Globus pallidus (tissue), 1 donor: ENCODE measurements at places on chromosomes 2 and 18.

DNA sequence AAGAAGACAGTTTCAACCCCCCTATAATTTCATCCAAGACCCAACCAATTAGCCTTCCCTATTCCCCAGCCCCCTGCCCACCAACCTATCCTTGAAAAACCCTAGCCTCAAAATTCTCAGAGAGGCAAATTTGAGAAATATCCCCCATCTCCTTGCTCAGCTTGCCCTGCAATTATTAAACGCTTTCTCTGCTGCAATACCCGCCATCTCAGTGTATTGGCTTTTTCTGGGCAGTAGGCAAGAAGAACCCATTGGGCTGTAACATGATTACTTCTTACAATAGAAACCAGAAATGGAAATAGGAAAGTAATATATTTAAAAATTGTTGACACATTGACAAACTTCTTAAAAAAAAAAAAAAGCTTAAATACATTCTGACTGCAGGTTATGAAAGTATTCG is 140.6 kb upstream of the CCDC150 start:
- no peak for DNase-seq

GRCh38 chr2:156704617-156705016 is 268.4 kb downstream of the GPD2 start:
- no peak for DNase-seq

GRCh38 chr2:60840880-60841279 is 40.5 kb upstream of the REL start:
- no peak for DNase-seq

- DNase-seq: no peak
These were observed 95.2 kb upstream of the GULP1 start for GRCh38 chr2:188196343-188197008.

GRCh38 chr2:27854229-27854862 is 35.8 kb downstream of the RBKS start:
- DNase-seq: no peak

- DNase-seq: no peak
These were observed 240.9 kb upstream of the GULP1 start for GRCh38 chr2:188050726-188051125.

DNA sequence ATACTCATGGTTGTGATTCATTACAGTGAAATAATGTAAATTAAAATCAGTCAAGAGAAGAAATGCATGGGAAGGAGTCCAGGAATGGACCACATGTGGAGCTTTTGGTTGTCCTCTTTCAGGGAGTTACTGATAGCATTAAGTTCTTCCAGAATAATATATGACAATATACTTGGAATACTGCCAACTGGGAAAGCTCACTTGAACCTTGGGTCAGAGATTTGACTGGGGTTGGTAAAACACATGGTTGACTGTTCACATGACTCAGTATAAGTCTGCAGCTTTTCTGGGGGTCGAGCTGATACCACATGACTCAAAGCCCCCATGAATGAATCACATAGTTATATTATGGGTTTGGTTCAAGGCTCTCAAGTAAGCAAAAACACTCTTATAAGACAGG is 1109.0 kb upstream of the CHAC2 start:
- DNase-seq: no peak

DNA sequence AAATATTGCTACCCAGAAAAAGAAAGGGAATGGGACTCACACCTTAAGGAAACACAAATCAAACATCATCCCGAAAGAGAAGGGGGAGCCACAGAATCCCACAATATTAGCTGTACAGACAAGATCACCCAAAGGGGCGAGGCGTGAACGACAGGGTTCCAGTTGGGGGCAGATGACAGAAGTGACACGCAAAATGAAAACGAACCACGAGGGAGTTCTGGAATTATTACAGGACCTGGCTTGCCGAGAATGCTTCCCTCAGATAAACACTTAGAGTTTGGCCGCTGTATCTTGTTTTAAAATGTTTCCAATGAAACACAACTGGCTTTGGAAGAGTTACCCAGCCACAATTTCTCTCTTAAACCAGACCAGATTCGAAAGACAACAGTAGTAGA is 60.4 kb downstream of the C2orf76 start:
- no peak for DNase-seq

DNA sequence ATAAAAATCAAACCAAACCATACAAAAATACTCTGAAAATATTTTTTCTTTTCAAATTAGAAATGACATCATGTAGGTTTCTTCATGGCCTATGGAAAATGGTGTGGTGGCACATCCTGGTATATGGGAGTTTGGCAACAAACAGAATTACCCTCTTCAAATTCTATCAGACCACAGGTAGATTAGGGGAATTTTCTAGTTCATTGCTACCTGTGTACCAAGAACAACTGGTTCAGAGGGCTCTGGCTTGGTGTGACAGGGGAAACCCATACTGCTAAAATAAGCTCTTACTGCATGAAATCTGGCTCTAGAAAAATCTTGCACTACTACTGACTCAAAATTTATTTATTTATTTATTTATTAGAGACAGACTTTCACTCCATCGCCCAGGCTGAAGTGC is 63.4 kb upstream of the PELI1 start:
- DNase-seq: no peak
